ENCODE measurements at places on chromosomes 11 and 22.

DNA sequence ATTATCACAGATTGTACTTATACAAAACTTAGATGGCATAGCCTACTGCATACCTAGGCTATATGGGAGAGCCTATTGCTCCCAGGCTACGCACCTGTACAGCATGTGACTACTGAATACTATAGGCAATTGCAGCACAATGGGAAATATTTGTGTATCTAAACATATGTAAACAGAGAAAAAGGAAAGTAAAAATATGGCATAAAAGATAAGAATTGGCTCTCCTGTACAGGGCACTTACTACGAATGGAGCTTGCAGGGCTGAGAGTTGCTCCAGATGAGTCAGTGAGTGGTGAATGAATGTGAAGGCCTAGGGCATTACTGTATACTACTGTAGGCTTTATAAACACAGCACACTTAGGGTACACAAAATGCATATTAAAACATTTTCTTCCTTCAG is 13.2 kb downstream of the APOL6 start:
- DNase-seq = no peak

GRCh38 chr11:44530413-44531115 is 34.9 kb upstream of the CD82 start:
- DNase-seq = no peak

DNA sequence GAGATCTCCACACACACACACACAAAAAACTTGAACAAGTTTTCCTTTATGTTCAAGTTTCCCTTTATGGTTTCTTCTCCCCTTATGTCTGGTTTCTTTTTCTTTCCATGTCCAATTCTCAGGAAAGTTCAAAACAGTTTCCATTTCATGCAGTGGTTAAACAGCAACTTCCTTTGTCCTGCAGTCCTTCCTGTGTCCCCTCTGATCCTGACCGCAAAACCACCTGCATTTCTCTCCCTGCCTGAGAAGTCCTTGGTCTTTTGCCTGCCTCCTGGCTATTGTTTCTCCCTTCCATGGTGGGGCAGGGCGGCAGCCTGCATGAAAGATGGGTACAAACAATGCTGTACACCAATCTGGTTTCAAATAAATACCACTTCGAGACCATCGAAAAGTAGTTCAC is 58.3 kb upstream of the SORL1 start:
- DNase-seq = no peak

- no peak for DNase-seq
Observed at GRCh38 chr11:6620636-6621035, 1.4 kb upstream of the TPP1 start.

- DNase-seq = no peak
Observed at GRCh38 chr11:21653951-21654421, 538.9 kb upstream of the ANO5 start.

- DNase-seq = no peak
Observed at GRCh38 chr11:21142007-21142406, 472.6 kb downstream of the NELL1 start.

- no peak for DNase-seq
Observed at GRCh38 chr11:116454020-116454645, 318.7 kb downstream of the BUD13 start.

- no peak for DNase-seq
Observed at GRCh38 chr11:117179048-117179999, 781 bp downstream of the SIDT2 start.

GRCh38 chr11:74397501-74398243 is 561 bp downstream of the PGM2L1 start:
- no peak for DNase-seq

DNA sequence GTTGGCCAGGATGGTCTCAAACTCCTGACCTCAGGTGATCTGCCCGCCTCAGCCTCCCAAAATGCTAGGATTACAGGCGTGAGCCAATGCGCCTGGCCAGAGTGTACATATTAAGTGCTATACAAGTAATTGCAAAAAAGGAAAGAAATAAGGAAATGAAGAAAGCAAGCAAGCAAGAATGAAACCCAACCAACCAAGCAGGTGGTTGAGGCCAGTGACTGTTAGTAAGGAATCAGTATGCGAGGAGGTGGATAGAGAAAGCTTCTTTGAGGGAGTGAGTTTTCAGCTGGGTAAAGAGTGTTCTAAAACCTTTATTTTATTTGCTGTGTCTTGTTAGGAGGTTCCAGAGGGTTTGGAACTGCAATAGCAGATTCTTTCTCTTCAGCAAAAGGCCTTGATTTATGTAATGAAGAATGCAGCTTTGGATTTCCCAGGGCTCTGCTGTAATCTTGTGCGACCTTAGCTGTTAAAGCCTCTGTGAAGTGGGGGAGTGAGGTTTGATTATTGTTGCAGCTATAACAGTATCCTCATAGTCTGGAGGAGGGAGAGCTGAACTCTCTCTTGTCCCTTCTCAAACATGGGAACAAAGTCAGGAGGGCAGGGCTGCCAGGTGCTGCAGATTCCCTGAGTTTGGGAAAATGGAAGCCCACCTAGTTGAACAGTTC is 5.7 kb downstream of the AMPD3 start:
- DNase-seq = no peak

Data from T1000 (cell line).